A549 treated with RU486 at 1 μM for 4 hours (cell line): ENCODE measurements at places on chromosomes 6 and 20. TPM values are rescaled to one million over a fixed set of nuclear protein-coding genes. Genes with fewer than 3 reads are reported as not detected.

The FHL5 gene
- not detected in 5 replicates for total RNA-seq

The CALHM6 gene
- not detected in 5 replicates for total RNA-seq

The LAMA4 gene
- total RNA-seq: 1.7 to 2.4 TPM (median 1.9 TPM) in 5 replicates

The OR12D2 gene
- not detected in 5 replicates for total RNA-seq

The NRSN1 gene
- not detected in 5 replicates for total RNA-seq

The PFDN4 gene
- total RNA-seq: 17.8 to 79.7 TPM (median 57.2 TPM) in 5 replicates

The RSPH4A gene
- 0.15 to 0.39 TPM (median 0.18 TPM) in 5 replicates for total RNA-seq

The RIPPLY2 gene
- total RNA-seq: 0.46 to 0.91 TPM (median 0.84 TPM) in 3 of 5 replicates, not detected in the others

The IP6K3 gene
- 0.08 to 0.19 TPM (median 0.12 TPM) in 3 of 5 replicates, not detected in the others for total RNA-seq

The CLVS2 gene
- total RNA-seq: 0.05 to 0.13 TPM (median 0.11 TPM) in 4 of 5 replicates, not detected in the other

The IL20RA gene
- total RNA-seq: 0.03 TPM in 1 of 5 replicates, not detected in the others

The NKAIN4 gene
- 5.9 to 9.6 TPM (median 6.4 TPM) in 5 replicates for total RNA-seq

The EYA2 gene
- 2.2 to 3.0 TPM (median 2.9 TPM) in 5 replicates for total RNA-seq

The MANEA gene
- total RNA-seq: 1.7 to 4.7 TPM (median 3.9 TPM) in 5 replicates

The BPIFA1 gene
- total RNA-seq: not detected in 5 replicates

The CCR6 gene
- 0.12 TPM in 1 of 5 replicates, not detected in the others for total RNA-seq

The RAB44 gene
- 0.02 to 0.06 TPM (median 0.04 TPM) in 4 of 5 replicates, not detected in the other for total RNA-seq

The DACT2 gene
- total RNA-seq: 0.07 to 0.65 TPM (median 0.25 TPM) in 5 replicates

The STX11 gene
- 1.8 to 2.9 TPM (median 2.0 TPM) in 5 replicates for total RNA-seq

The TSBP1 gene
- total RNA-seq: not detected in 5 replicates

The HAO1 gene
- not detected in 5 replicates for total RNA-seq

The ARMH2 gene
- not detected in 5 replicates for total RNA-seq

The OR10C1 gene
- total RNA-seq: not detected in 5 replicates

The LINC00237 gene
- total RNA-seq: not detected in 5 replicates

The NANP gene
- total RNA-seq: 4.7 to 8.6 TPM (median 8.5 TPM) in 5 replicates

The PPP1R3G gene
- 1.2 to 2.0 TPM (median 1.6 TPM) in 5 replicates for total RNA-seq

The PAQR8 gene
- total RNA-seq: 0.38 to 1.0 TPM (median 0.80 TPM) in 5 replicates

The PTPN1 gene
- total RNA-seq: 31.8 to 38.3 TPM (median 37.4 TPM) in 5 replicates

The LYRM2 gene
- 25.1 to 38.1 TPM (median 32.9 TPM) in 5 replicates for total RNA-seq

The CAGE1 gene
- 0.10 TPM in 1 of 5 replicates, not detected in the others for total RNA-seq

The GGTLC1 gene
- total RNA-seq: not detected in 5 replicates

The ID1 gene
- 204 to 340 TPM (median 288 TPM) in 5 replicates for total RNA-seq

The TINAG gene
- not detected in 5 replicates for total RNA-seq

The RIMS4 gene
- 1.0 to 1.4 TPM (median 1.2 TPM) in 5 replicates for total RNA-seq

The SYNJ2 gene
- total RNA-seq: 51.8 to 64.8 TPM (median 63.7 TPM) in 5 replicates

The SLC16A10 gene
- total RNA-seq: 0.30 to 0.51 TPM (median 0.38 TPM) in 5 replicates

The SIM1 gene
- not detected in 5 replicates for total RNA-seq

The ATP6V1G2 gene
- total RNA-seq: 0.48 to 0.86 TPM (median 0.65 TPM) in 5 replicates

The HRH3 gene
- total RNA-seq: not detected in 5 replicates

The MLIP gene
- not detected in 5 replicates for total RNA-seq

The TJAP1 gene
- total RNA-seq: 15.1 to 20.9 TPM (median 19.9 TPM) in 5 replicates
